Smooth muscle cell of the coronary artery (primary cell): ENCODE measurements at places on chromosomes 4 and X. TPM values are rescaled to one million over a fixed set of nuclear protein-coding genes. Genes with fewer than 3 reads are reported as not detected.

Gene TRIM2
- total RNA-seq, result 23.3 and 69.9 TPM in 2 replicates

Gene PPBP
- not detected in 2 replicates for total RNA-seq

Gene ADAM29
- not detected in 2 replicates for total RNA-seq

Gene DUSP21
- total RNA-seq, result not detected in 2 replicates

Gene GLRA3
- not detected in 2 replicates for total RNA-seq
